Spleen (tissue), 13 donors: ENCODE measurements at places on chromosomes 5 and 9. TPM values are rescaled to one million over a fixed set of nuclear protein-coding genes. Genes with fewer than 3 reads are reported as not detected.

GRCh38 chr5:17105744-17106418 is 111.5 kb upstream of the BASP1 start:
- H3K4me1 ChIP-seq, result peaks cover 12% of the 10 kb centered on the region
- no peak for DNase-seq
- H3K27me3 ChIP-seq, result no peaks in the 10 kb centered on the region
- H3K27ac ChIP-seq, result no peak overlapping the region
- H3K36me3 ChIP-seq, result no peaks in the 10 kb centered on the region

- no peaks in the 10 kb centered on the region for H3K4me1 ChIP-seq
- no peak for DNase-seq
- H3K4me3 ChIP-seq, result no peak overlapping the region
These were observed 77.5 kb downstream of the TRPM6 start for GRCh38 chr9:74810200-74810599.

The AK8 gene
- total RNA-seq, result 0.94 TPM

The CCDC187 gene
- total RNA-seq, result 0.15 TPM

- no peaks in the 10 kb centered on the region for H3K36me3 ChIP-seq
- no peaks in the 10 kb centered on the region for H3K27me3 ChIP-seq
- H3K4me1 ChIP-seq, result peaks cover 72% of the 10 kb centered on the region
- H3K27ac ChIP-seq, result no peak overlapping the region
These were observed 43.0 kb upstream of the HSD17B4 start for GRCh38 chr5:119409235-119409815.

GRCh38 chr5:111931655-111932054 is 174.7 kb upstream of the NREP start:
- H3K36me3 ChIP-seq, result no peaks in the 10 kb centered on the region
- H3K27ac ChIP-seq, result no peak overlapping the region
- no peaks in the 10 kb centered on the region for H3K27me3 ChIP-seq
- no peak for DNase-seq
- peaks cover 16% of the 10 kb centered on the region for H3K4me1 ChIP-seq
